Karpas-422 (cell line): ENCODE measurements at places on chromosomes 3 and 15.
A peak's percentile ranks its signal among the peaks of the same experiment; 100 is the strongest.

DNA sequence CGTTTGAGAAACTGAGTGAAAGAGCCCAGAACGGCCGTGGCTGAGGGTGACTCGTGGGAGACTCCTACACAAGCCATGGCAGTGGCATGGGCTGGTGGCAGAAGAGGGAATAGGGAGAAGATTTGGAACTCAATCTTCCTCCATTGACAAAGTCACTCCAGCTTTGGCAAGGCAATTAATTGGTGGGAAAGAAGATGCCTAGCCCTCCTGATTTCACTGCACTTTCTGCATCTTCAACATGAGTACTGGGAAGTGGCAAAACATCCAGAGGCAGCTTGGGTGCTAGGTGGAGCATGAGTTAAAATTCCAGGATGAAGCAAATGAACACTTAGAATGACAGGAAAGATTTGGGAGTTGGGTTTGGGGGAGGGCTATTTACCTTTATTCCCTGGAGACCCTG, 1.4 kb upstream of the TGFBR2 start:
- H3K27ac ChIP-seq, result no peak overlapping the region
- no peak for DNase-seq
- no peaks in the 10 kb centered on the region for H3K36me3 ChIP-seq
- no peaks in the 10 kb centered on the region for H3K4me1 ChIP-seq
- H3K4me3 ChIP-seq, result no peak overlapping the region

DNA sequence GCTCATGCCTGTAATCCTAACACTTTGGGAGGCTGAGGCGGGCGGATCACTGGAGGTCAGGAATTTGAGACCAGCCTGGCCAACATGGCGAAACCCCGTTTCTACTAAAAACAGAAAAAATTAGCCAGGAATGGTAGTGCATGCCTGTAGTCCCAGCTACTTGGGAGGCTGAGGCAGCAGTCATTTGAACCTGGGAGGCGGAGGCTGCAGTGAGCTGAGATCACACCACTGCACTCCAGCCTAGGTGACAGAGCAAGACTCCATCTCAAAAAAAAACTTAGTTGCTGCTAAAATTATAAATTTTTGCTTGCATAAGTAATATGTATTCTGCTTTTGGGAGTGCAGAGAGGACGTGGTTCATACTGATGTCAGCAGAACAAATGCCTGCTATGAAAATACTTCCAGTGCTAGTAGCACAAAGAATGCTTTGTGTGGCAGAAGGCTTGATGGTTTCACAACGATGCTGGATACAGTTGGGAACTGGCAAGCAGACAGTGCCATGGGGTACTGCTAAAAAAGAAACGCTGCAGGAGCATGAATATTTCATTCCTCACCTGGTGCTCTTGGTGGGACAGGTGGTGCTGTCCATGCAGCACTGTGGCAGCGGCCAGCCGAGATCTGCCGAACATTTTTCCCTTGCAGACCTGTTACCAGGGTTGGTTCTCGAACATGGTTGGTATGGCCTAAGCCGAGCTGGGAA, 31.1 kb downstream of the FBXL22 start:
- peaks cover 10% of the 10 kb centered on the region for H3K4me1 ChIP-seq
- no peak overlapping the region for H3K4me3 ChIP-seq
- no peak for DNase-seq
- no peak overlapping the region for H3K27ac ChIP-seq
- H3K27me3 ChIP-seq, result no peaks in the 10 kb centered on the region

DNA sequence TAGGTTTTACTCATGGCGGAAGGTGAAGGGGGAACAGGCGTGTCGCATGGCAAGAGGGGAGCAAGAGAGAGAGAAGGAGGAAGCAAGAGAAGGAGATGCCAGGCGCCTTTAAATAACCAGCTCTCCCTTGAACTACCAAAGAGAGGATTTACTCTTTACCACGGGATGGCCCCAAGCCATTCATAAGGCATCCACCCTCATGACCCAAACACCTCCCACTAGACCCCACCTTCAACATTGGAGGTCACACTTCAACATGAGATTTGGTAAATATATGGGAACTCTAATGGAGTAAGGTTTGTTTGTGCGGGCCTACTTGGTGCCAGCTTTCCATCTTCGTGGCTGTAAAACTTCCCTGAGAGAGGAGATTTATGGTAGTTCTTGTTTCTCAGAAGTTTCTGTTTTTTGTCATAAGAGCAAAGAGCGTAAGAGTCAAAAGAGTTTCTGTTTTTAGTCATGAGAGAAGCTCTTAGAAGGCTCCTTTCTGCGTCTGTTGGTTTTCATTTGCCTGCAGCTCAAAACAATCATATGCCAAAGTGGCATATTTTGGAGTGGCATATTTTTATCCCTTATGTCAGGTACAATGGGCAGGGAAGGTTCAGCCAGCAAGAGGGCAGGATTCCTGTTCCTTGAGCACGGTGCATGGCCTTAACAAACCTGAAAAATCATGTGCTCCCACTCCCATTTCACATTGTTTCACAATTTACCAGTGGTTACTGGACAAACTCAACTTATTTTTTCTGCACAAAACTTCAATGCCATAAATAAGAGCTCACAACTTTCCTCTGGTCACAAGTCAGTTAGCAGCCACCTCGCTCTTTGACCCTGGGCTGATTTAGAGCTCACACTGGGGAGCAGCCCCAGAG, 12.5 kb downstream of the PML start:
- H3K36me3 ChIP-seq, result peaks cover 31% of the 10 kb centered on the region
- no peak overlapping the region for H3K27ac ChIP-seq

- H3K27ac ChIP-seq, result no peak overlapping the region
- H3K4me1 ChIP-seq, result peaks cover 15% of the 10 kb centered on the region
- no peaks in the 10 kb centered on the region for H3K27me3 ChIP-seq
- no peaks in the 10 kb centered on the region for H3K36me3 ChIP-seq
- H3K4me3 ChIP-seq, result no peak overlapping the region
- no peak for DNase-seq
Measured at GRCh38 chr3:100097919-100098783, 16.1 kb downstream of the FILIP1L start.

- no peak for DNase-seq
- no peak within 1 kb of the TSS for H3K27ac ChIP-seq
- H3K4me3 ChIP-seq, result no peak within 1 kb of the TSS
- H3K27me3 ChIP-seq, result no peaks in the 10 kb centered on the region
- no peaks in the 10 kb centered on the region for H3K36me3 ChIP-seq
Measured at GRCh38 chr3:47578691-47579632, at the start of gene CSPG5. TSS of gene CSPG5 (minus strand) at chr3:47578865. CDS start at chr3:47578693, 172 bp downstream.

GRCh38 chr3:62379321-62379798, 6.0 kb upstream of the FEZF2 start:
- H3K4me3 ChIP-seq, result no peak overlapping the region
- H3K36me3 ChIP-seq, result no peaks in the 10 kb centered on the region
- no peaks in the 10 kb centered on the region for H3K4me1 ChIP-seq
- no peak overlapping the region for H3K27ac ChIP-seq

- H3K36me3 ChIP-seq, result no peaks in the 10 kb centered on the region
- no peaks in the 10 kb centered on the region for H3K27me3 ChIP-seq
- H3K4me1 ChIP-seq, result peaks cover 8% of the 10 kb centered on the region
- H3K27ac ChIP-seq, result no peak overlapping the region
- no peak for DNase-seq
Measured at GRCh38 chr15:60717008-60717407, 238.1 kb upstream of the ICE2 start.

GRCh38 chr3:37813403-37813802, 48.3 kb upstream of the CTDSPL start:
- DNase-seq, result peak; percentile 47
- H3K36me3 ChIP-seq, result no peaks in the 10 kb centered on the region
- no peaks in the 10 kb centered on the region for H3K27me3 ChIP-seq
- H3K4me3 ChIP-seq, result no peak overlapping the region
- no peak overlapping the region for H3K27ac ChIP-seq
- H3K4me1 ChIP-seq, result peaks cover 12% of the 10 kb centered on the region

- H3K4me3 ChIP-seq, result no peak overlapping the region
- DNase-seq, result no peak
- H3K36me3 ChIP-seq, result no peaks in the 10 kb centered on the region
- no peak overlapping the region for H3K27ac ChIP-seq
Measured at GRCh38 chr3:144119633-144120032, 148.0 kb downstream of the DIPK2A start.

DNA sequence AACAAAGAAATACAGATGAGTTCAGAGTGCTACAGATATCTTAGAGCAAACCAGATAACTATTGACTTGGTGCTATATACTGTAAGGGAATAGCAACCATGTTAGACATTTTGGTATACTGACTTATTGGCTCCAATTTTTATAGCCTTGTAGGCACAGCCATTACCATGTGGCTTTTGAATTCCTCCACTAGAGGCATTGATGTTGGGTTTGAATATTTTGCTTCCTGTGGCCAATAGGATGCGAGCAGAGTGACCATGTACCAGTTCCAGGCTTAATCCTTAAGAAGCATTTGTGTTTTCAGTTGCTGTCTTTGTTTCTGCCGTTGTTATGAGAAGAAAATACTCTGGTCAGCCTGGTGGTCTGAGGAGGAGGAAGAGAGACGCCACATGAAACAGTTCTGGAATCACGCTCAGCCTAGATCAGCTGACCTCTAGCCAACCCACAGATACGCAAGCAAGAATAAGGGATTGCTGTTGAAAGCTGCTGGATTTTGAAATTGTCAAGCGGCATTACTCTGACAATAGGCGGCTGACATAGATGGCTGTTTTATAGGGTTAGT, 109.4 kb upstream of the TNIK start:
- no peak overlapping the region for H3K4me3 ChIP-seq
- no peak for DNase-seq
- no peak overlapping the region for H3K27ac ChIP-seq
- no peaks in the 10 kb centered on the region for H3K27me3 ChIP-seq
- H3K36me3 ChIP-seq, result no peaks in the 10 kb centered on the region

- H3K27ac ChIP-seq, result peak overlapping the region; percentile 25; the same call in 1 of the 2 replicates
- peaks cover 65% of the 10 kb centered on the region for H3K4me1 ChIP-seq
- no peak for DNase-seq
- H3K36me3 ChIP-seq, result peaks cover 8% of the 10 kb centered on the region; the same call in 1 of the 2 replicates
- no peak overlapping the region for H3K4me3 ChIP-seq
- no peaks in the 10 kb centered on the region for H3K27me3 ChIP-seq
Measured at GRCh38 chr3:63875510-63875909, 11.8 kb downstream of the ATXN7 start.

DNA sequence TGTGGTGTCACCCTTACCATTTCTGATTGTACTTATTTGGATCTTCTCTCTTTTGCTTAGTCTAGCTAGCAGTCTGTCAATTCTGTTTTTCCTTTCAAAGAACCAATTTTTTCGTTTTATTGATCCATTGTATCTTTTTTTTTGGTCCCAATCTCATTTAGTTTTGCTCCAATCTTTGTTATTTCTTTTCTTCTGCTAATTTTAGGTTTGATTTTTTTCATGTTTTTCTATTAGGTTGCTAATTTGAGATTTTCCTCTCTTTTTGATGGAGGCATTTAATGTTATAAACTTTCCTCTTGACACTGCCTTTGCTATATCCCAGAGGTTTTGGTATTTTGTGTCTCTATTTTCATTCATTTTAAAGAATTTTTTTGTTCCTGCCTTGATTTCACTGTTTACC, 16.9 kb upstream of the FAM98B start:
- no peaks in the 10 kb centered on the region for H3K27me3 ChIP-seq
- H3K4me3 ChIP-seq, result no peak overlapping the region
- H3K27ac ChIP-seq, result no peak overlapping the region

GRCh38 chr3:71350998-71351397, 232.5 kb downstream of the FOXP1 start:
- H3K36me3 ChIP-seq, result no peaks in the 10 kb centered on the region; the same call in 1 of the 2 replicates
- peaks cover 79% of the 10 kb centered on the region for H3K4me1 ChIP-seq
- no peak for DNase-seq
- no peaks in the 10 kb centered on the region for H3K27me3 ChIP-seq
- peak overlapping the region; percentile 59; the same call in 1 of the 2 replicates for H3K27ac ChIP-seq

GRCh38 chr3:58237941-58238681, 519 bp downstream of the ABHD6 start:
- H3K4me3 ChIP-seq, result peak overlapping the region; percentile 94
- peaks cover 22% of the 10 kb centered on the region for H3K4me1 ChIP-seq
- H3K27ac ChIP-seq, result peak overlapping the region; percentile 45; the same call in 1 of the 2 replicates
- peak; percentile 79 for DNase-seq

DNA sequence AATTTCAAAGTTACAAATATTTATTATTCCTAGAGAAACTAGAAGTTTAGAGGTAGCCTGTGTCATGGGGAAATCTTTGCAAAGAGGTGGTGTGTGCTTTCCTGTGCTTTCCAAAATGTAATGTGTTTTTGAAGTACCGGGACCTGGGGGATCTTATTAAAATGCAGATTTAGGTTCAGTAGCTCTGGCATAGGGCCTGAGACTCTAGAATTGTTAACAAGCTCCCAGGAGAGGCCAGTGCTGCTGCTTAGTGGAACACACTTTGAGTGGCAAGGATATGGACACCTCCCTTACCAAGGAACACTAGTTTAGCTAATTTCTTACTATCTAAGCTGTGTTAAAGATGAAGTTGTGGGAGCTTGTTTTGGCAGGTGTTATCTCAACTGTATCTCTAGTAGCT, 428.9 kb downstream of the VGLL3 start:
- H3K27me3 ChIP-seq, result no peaks in the 10 kb centered on the region
- H3K4me1 ChIP-seq, result 0 out of 2 replicates have a peak, but pooled peaks cover 3% of the 10 kb centered on the region
- H3K4me3 ChIP-seq, result no peak overlapping the region

DNA sequence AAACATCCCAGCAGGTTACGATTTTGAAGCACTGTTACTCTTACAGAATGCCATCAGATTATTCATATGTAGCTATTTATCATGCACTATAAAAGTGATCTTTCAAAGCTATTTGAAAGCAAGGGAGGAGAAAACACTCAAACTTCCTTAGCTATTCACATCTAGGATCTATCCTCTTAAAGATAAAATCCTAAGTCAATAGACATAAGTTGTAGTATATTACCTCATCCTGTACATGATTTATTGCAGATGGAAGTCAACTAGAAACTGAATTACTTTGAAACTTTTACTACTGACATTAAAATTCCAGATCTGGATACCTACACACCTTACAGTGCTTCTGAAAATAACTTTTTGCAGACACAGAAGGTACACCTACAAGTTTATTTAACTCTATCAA, 197.2 kb downstream of the MEIS2 start:
- no peaks in the 10 kb centered on the region for H3K27me3 ChIP-seq
- H3K4me3 ChIP-seq, result no peak overlapping the region
- DNase-seq, result no peak
- no peak overlapping the region for H3K27ac ChIP-seq
- H3K36me3 ChIP-seq, result no peaks in the 10 kb centered on the region

DNA sequence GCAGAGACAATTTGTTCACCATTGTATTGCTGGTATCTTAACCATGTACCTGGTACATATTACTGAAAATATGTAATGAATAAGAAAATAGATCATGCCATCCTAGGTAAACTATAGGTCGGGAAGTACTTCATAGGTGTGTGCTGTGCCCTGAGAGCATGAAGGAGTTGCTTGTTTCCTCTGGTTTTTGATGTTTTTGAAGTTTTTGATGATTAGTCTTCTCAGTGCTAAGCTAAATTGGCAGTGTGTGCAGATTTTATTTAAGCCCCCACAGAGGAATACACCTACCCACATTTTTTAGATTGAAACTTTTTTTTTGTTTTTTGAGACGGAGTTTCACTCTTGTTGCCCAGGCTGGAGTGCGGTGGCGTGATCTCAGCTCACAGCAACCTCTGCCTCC, 16.6 kb downstream of the HMG20A start:
- H3K27ac ChIP-seq, result no peak overlapping the region
- H3K4me3 ChIP-seq, result no peak overlapping the region
- peaks cover 5% of the 10 kb centered on the region for H3K4me1 ChIP-seq
- no peaks in the 10 kb centered on the region for H3K27me3 ChIP-seq
